ENCODE measurements at places on chromosomes 5 and 9.
A peak's percentile ranks its signal among the peaks of the same experiment; 100 is the strongest.

DNA sequence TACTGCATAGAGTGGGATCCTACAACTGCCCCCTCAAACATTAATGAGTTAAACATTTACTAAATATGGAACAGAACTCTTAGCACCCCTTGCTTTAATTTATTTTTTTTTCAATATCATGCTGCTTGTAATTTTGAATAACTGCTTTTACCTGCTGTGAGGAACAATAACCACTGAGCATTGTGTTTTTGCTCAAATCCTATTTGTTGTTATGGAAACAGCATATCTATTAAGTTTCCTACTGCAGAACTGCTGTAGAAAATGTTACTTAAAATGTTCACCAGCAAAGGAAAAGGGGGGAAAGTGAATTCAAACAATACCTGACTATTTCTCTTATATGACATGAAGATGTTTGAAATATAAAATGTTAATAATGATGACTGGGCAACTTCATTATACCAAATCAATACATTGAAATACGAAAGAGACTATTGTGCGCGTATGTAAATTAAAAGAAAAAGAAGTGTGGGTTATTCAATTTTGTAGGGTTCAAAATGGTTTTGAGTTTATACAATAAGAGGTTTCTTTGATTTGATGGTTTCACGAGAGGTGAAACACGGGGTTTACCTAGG is 1043.8 kb upstream of the NUDT12 start:
- no peak for DNase-seq

DNA sequence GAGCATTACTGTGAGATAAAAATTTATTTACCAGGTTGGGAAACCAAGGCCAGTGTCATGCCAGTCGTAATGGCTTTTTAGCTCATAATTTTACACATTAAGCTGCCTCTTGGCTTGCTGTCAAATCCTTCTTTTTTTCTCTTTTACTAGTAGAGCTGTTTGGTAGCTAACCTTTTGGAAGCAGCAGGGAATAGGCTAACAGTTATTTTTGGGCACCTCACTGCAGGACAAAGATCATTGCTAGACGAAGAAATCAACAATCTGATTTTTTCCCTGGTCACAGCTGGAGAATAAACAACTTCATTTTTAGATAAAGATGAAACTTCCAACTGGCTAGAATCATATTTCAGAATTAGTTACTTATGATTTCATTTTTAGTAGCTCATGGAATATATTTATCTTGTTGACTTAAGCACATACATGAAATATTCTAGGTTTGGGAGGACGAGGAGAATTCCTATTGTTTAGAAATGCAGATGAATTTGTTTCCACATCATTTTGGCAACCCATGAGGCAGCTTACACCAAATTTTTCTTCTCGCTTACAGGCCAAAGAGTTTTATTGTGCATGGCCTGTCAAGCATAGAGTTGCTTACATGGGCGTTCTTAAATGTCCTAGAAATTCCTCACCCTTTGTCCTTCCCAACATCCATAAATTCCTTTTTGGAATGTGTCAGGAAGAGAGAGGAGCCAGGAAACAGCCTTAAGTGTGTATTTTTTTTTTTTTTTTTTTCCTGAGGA is 19.6 kb downstream of the TNC start:
- DNase-seq = no peak

DNA sequence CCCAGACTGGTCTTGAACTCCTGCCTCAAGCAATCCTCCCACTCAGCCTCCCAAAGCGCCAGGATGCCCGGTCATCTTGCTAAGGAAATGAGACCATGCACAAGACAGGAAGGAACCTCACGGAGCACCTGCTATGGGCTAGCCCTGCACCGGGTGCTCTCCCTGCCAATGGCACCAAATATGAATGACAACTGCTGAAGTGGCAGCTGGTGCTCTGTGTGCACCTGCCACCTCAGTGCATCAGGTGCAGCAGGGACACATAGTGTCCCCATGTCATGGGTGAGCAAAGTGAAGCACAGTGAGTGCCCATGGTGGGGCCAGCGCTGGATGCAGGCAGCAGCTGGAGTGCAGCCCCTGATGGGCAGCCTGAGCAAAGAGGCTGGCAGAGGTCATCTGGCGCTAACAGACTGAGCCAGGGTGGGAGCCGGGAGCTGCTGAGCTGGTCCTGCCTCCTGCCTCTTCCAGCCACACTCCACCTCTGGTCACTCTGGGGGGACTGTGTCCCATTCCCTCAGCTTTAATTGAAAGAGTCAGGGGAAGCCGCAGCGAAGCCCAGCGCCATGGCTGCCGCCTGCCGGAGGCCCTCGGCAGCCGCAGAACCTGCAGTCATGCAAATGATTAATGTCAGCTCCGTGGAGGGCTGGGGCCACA is 46.4 kb downstream of the BARX1 start:
- peak; percentile 86 for DNase-seq

- DNase-seq = peak; percentile 18
Observed at GRCh38 chr5:66239034-66239433, 94.9 kb downstream of the SREK1 start.

DNA sequence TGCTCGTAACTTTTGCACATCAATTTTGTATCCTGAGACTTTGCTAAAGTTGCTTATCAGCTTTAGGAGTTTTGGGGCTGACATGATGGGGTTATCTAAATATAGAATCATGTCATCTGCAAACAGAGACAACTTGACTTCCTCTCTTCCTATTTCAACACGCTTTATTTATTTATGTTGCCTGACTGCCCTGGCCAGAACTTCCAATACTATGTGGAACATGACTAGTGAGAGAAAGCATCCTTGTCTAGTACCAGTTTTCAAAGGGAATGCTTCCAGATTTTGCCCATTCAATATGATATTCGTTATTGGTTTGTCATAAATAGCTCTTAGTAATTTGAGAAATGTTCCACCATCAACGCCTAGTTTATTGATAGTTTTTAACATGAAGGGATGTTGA is 65.4 kb upstream of the CDH12 start:
- DNase-seq = no peak
